ENCODE measurements at places on chromosomes 3 and 15.

GRCh38 chr3:13525827-13526625 lies 22.9 kb upstream of the FBLN2 start:
- DNase-seq: no peak

DNA sequence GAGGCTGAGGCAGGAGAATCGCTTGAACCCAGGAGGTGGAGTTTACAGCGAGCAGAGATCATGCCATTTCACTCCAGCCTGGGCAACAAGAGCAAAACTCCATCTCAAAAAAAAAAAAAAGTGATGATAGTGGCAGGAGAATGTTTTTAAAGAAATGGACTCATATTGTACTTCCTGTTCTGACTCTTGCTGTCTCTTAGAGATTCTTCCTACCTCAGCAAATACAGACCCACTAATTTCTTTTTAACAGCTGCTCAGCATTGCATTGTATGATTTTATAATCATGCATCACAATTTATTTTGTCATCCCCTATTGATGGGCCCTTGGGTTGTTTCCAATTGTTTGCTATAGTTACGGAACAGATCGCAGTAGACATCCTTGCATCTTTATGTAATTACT lies 8.8 kb upstream of the ANKDD1A start:
- DNase-seq: no peak

GRCh38 chr15:46766021-46766420 lies 951.3 kb upstream of the SEMA6D start:
- no peak for DNase-seq

DNA sequence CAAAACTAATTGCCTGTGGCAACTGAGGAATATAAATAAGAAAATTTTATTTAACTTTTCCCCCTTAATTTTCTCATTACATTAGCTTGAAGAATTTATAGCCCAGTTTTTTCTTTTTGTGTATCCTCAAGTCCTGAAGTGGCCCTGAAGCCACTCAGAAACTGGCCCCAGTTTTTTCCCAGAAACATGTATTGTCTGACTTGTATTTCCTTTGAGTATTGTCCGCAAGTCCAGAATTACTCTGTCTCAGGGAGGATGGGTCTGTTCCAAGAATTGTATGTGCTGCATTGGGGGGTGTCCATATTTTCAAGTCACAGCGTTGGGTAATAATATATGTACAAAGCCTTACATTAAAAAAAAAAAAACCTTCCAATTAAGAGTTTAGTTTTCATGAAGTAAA lies 149.7 kb upstream of the IL12A start:
- DNase-seq: no peak

GRCh38 chr3:84692261-84692660 lies 266.5 kb upstream of the CADM2 start:
- no peak for DNase-seq

Data from D341Med (cell line).